Thymus (tissue), 14 donors: ENCODE measurements at places on chromosomes 3 and 15. TPM values are rescaled to one million over a fixed set of nuclear protein-coding genes. Genes with fewer than 3 reads are reported as not detected.

TUSC7 gene
- total RNA-seq = not detected

SLC2A2 gene
- not detected for total RNA-seq

CLDN18 gene
- 0.28 TPM for total RNA-seq

DAZL gene
- total RNA-seq = 0.19 TPM

ZNF80 gene
- 0.09 TPM for total RNA-seq

COL6A6 gene
- 2.4 TPM for total RNA-seq

TGM5 gene
- total RNA-seq = 0.19 TPM

ST3GAL6 gene
- total RNA-seq = 16.8 TPM

PAK6 gene
- total RNA-seq = 0.38 TPM

TPRA1 gene
- 15.9 TPM for total RNA-seq

GUCA1C gene
- total RNA-seq = not detected

OXSM gene
- 15.2 TPM for total RNA-seq

PLSCR5 gene
- not detected for total RNA-seq

WDR93 gene
- 0.09 TPM for total RNA-seq

KBTBD12 gene
- total RNA-seq = 0.42 TPM

GOLGA6B gene
- not detected for total RNA-seq

C3orf62 gene
- total RNA-seq = 2.3 TPM

GXYLT2 gene
- 6.6 TPM for total RNA-seq

PSTPIP1 gene
- 16.0 TPM for total RNA-seq

MEX3B gene
- total RNA-seq = 4.1 TPM

NPRL2 gene
- 30.9 TPM for total RNA-seq

EAF1 gene
- 13.4 TPM for total RNA-seq

ARHGAP31 gene
- 8.2 TPM for total RNA-seq

CLEC3B gene
- 25.5 TPM for total RNA-seq

ITIH3 gene
- 0.24 TPM for total RNA-seq

FGD5 gene
- total RNA-seq = 2.0 TPM

GOLGA8N gene
- 2.2 TPM for total RNA-seq

CD96 gene
- total RNA-seq = 80.2 TPM

CILP gene
- 0.85 TPM for total RNA-seq

FEZF2 gene
- total RNA-seq = 2.9 TPM

CPLX3 gene
- 0.05 TPM for total RNA-seq

PLOD2 gene
- total RNA-seq = 18.0 TPM

LMAN1L gene
- not detected for total RNA-seq

PLA2G4E gene
- 0.05 TPM for total RNA-seq

LRRC2 gene
- total RNA-seq = 2.5 TPM

ACOX2 gene
- 4.7 TPM for total RNA-seq

STRC gene
- 0.05 TPM for total RNA-seq

DUOXA2 gene
- 0.05 TPM for total RNA-seq

SCAPER gene
- total RNA-seq = 15.7 TPM

STAC gene
- total RNA-seq = 1.7 TPM

HGD gene
- total RNA-seq = 0.38 TPM

ZNF860 gene
- total RNA-seq = 0.24 TPM

GRAMD2A gene
- total RNA-seq = 0.47 TPM

GALNT15 gene
- 2.6 TPM for total RNA-seq

OIP5 gene
- 19.5 TPM for total RNA-seq
